ENCODE measurements at places on chromosomes 2 and 18.

GRCh38 chr2:7189106-7189505 lies 271.9 kb downstream of the RNF144A start:
- no peak for DNase-seq

- no peak for DNase-seq
These were observed 128.8 kb upstream of the TACR1 start for GRCh38 chr2:75328156-75328555.

DNA sequence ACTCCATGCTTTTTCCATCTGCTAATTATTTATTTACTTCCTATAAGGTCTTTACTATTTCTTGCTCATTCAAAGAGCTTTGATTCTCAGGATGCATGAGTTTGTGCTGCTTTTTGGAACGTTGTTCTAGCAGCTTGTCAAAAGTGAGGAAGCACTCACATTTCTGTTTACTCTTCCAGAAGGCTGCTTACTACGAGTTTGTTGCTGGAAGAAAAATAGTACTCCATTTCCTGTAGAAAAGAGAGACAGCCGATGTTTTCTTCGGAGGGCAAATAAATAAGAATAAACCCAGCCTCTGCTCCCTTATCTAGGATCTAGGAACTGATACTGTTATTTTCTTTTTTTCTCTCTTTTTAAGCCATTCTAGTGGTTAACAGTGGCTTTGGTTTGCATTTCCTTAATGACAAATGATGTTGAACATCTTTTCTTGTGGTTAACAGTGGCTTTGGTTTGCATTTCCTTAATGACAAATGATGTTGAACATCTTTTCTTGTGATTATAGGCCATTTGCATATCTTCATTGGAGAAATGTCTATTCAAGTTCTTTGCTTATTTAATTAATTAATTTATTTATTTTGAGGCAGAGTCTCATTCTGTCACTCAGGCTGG lies 20.5 kb downstream of the CYP27A1 start:
- DNase-seq: no peak

DNA sequence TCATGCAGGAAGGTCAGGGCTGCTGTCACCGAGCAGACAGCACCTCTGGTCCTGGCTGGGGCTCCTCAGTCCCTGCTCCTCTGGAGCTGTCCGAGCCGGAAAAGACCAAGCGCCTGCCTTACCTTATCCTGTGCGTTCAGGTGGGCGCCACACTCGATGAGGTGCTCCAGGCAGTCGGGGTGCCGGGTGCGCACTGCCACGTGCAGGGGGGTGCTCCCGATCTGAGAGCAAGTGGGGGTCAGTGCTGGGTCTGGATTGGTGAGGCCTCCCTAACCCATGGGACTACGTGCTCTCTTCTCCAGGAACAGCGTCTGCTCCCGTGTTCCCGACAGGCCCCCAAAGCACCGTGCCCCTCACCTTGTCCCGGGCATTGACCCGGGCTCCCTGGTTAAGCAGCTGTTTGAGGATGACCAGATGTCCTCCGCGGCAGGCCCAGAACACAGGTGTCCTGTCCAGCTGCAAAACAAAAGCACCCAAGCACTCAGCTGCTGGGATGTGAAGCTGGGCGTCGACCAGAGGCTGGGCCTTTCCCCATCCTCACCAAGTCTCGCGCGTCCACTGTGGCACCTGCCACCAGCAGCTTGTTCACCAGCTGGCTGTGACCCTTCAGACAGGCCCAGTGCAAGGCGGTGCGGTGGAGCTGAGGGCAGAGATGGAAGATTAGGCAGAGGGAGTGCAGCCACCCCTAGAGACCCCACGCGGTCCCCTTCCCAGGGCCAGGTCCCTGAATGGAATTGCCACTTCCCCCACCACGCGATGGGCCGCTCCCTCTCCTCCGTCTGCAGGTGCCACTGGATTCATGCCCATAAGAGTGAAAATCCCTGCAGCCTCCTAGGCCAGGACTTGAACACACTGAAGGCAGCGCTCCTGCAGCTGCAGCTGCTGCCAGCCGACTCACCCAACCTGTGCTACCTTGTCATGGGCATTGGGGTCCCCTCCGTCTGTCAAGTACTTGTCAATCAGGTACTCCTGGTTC lies 3.7 kb downstream of the ANKRD23 start:
- DNase-seq: no peak

- DNase-seq: no peak
These were observed 28.8 kb downstream of the ANKRD30B start for GRCh38 chr18:14776801-14777200.

DNA sequence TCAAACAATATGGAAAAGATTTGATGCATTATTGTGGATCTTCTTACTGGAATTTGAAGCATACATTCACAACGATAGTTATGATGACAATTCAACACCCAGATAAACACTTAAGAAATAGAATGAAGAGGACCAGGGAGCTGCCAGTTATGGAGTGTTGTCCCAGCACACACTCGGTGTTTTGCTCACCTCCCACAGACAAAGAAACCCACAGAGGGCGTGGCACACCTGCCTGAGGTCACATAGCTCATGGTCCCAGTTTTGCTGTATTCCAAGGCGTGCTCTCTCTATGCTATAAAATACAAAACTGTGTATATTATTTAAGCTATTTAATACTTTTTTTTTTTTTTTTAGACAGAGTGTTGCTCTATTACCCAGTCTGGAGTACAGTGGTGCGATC lies 31.1 kb downstream of the EFR3B start:
- DNase-seq: no peak

- no peak for DNase-seq
These were observed 129.7 kb downstream of the PKP4 start for GRCh38 chr2:158586491-158586890.

GRCh38 chr2:239818531-239819011 lies 206.6 kb downstream of the NDUFA10 start:
- DNase-seq: no peak

- DNase-seq: no peak
These were observed 37.7 kb downstream of the DOCK10 start for GRCh38 chr2:225004597-225004996.

- no peak for DNase-seq
These were observed 115.5 kb upstream of the ITGA6 start for GRCh38 chr2:172311921-172312345.

DNA sequence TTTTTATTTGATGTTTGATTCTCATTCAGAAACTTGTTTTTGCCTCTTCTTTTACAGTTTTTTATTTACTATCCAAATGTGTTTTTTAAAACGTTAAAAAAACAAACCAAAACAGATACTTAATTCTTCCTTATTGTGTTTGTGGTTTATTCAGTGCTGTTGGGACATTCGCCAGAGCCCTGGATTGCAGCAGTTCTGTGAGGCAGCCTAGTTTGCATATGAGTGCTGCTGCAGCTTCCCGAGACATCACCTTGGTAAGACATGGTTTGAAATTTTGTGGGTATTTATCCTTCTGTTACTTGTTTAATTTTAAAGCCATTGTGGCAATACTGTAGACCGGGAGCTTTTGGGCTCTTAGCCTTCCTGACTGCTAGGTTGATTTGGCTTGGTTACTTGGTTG lies 91.2 kb downstream of the MTA3 start:
- DNase-seq: no peak

GRCh38 chr2:216318521-216318874 lies 53.8 kb downstream of the MARCHF4 start:
- no peak for DNase-seq

DNA sequence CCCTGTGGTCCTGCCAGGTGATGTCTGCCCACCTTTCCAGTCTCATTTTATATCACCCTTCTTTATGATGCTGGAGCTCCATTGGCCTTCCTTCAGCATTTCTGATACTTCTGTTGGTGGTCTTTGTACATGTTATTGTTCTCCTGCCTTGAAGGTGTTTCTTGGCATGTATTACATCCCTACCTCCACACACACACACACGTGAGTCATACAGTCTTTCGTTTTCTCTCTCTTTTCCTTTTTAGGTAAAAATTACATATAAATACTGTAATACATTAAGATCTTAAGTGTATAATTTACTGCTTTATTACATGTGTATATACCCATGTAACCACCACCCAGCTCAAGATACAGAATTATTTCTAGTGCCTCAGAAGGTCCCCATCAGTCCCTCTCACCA lies 10.2 kb upstream of the ADGRF3 start:
- DNase-seq: no peak

DNA sequence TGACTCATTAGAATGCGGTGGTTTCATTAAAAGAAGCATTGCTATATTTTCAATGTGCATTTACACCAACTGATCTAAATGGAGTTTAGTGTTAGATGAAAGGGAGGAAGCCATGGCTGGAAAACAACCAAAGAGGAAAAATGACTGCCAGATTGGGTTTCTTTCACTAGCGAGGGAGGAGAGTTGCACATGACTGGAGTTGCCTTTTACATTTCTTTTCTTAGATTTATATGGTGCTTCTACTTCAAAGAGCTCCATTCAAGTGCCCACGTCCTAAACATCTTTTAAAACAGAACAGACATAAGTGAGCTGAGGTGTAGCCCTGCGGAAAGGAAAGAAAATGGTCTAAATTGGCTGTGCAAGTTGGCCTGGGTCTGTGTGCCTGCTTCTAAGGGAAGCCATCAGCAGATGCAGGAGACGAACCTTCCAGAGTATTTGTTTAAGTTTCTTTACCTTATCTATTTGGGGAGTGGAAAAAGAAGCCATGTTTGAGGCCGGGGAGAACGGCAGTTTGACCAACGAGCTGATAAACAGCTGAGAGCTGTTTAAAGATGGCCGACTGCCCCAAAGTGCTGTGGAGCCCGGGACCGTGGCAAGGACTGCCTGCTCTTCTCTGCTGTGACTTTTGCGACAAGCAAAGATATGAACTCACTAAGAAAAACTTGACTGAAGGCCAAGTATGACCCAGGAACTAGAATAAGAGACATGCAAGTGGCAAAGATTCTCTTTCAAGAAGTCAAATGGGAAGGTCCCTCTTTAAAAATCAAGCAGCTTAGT lies 327.0 kb downstream of the ZNF516 start:
- DNase-seq: no peak

GRCh38 chr2:28449488-28450395 lies 46.1 kb upstream of the PLB1 start:
- DNase-seq: no peak

GRCh38 chr2:151161821-151162551 lies 99.7 kb downstream of the RBM43 start:
- no peak for DNase-seq

GRCh38 chr2:206083602-206084438 lies 2.2 kb downstream of the INO80D start:
- peak; percentile 54 for DNase-seq

DNA sequence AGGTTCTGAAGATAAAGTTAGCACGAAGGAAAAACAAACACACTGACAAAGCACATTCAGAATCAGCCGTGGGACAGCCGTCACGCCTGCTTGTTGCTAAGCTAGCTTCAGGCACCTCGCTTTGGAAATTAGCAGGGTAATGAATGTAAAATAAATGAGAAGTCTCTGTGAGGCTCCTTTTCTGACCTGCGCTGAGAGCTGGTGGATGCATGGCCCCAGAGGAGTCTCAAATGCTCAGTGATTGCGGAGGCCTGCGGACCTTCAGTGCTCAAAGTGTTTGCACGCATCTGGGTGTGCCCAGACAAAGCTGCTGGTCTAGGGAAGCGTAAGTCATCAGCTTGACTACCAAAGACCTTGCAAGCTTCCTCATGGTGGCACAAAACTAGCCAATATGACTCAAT lies 50.6 kb downstream of the CD8B2 start:
- no peak for DNase-seq

DNA sequence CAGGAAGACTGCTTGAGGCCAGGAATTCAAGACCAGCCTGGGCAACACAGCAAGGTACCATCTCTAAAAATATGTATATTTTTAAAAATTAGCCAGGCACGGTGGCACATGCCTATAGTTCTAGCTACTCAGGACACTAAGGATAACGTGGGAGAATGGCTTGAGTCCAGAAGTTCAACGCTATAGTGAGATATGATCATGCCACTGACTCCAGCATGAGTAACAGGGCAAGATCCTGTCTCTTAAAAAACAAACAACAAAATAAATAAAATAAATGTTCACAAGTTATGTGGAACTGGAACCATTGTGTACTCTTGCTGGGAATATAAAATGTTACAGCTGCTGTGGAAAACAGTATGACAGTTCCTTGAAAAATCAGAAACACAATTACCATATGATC lies 47.2 kb downstream of the USP34 start:
- DNase-seq: no peak

- DNase-seq: no peak
These were observed 411.7 kb upstream of the MYT1L start for GRCh38 chr2:2742726-2743125.

DNA sequence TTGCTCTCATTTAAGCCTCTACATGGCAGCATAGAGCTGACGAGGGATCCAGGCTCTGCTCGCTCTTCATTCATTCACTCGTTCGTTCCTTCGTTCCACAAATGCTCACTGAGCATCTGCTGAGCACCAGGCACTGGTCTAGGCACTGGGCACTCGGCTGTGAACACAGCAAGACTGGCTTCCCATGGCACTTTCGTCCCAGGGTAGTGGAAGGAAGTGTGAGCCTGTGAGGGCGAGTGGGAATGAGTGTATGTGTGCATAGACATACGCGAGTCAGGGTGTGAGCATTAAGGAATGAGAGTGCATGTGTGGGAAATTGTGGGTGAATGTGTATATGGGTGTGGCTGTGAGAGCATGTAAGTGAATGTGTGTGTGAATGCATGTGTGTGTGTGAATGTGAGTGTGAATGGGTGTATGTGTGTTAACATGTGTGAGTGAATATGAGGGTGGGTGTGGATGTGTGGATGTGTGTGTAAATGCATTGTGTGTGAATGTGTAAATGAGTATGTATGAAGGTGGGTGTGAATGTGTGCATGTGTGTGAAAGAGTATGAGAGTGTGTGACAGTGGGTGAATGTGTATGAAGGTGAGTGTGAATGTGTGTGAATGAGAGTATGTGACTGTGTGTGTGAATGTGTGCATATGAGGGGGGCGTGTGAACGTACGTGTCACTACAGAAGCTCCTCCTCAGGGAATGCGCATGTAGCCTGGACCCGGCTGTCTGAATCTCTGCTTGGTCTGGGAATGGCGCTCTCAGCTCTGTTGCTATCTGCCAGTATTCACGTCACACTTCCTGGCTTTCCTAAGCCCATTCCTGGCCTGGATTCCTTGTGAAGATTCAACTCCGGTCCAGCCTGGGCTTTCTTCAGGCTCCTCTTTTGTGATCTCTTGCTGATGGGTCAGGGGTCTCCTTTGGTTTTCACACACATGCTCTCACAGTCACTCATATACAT lies 28.8 kb downstream of the SNORC start:
- no peak for DNase-seq

- DNase-seq: no peak
These were observed 457.2 kb downstream of the CDH2 start for GRCh38 chr18:27719680-27720079.

- DNase-seq: no peak
These were observed 247.4 kb downstream of the MYO3B start for GRCh38 chr2:170425281-170425751.

DNA sequence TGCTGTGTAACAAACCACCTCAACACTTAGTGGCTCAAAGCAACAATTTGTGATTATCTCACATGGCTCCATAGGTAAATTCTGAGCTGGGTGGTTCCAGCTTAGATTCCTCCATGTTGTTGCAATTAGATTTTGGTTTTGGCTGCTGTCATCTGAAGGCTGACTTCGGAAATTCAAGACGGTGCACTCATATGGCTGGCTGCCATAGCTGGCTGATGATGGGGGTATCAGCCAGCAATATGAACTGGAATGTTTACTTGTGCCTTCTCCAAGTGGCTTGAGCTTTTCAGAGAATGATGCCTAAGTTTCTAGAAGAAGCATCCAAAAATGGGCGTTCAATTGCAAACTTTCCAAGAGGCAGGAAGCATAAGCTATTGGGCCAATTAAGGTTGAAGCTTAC lies 213.1 kb downstream of the GCA start:
- DNase-seq: no peak

GRCh38 chr2:173419506-173419905 lies 64.8 kb downstream of the CDCA7 start:
- no peak for DNase-seq
